ENCODE measurements at places on chromosomes 5 and 9.

DNA sequence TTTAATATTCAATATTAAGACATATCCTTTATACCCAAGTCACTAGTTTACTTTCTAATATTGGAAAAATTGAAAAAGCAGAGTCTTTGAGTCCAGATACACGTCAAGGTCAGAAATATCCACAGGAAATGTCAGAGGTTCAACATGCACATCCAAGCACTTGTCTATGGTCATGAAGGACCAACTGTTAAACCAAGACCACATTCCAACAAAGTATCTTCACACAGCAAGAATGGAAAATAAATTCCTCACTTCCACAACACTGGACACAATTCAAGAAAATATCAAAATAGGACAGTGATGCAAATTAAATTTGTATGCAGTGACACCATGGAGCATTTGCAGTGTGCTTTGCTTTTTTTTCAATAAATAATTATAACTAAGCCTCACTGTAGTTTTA lies 142.5 kb downstream of the GABRB2 start:
- no peak for DNase-seq

GRCh38 chr5:136094913-136095641 lies 37.6 kb upstream of the SMAD5 start:
- peak; percentile 12 for DNase-seq

- no peak for DNase-seq
Measured at GRCh38 chr9:108074900-108075299, 585.3 kb upstream of the KLF4 start.

DNA sequence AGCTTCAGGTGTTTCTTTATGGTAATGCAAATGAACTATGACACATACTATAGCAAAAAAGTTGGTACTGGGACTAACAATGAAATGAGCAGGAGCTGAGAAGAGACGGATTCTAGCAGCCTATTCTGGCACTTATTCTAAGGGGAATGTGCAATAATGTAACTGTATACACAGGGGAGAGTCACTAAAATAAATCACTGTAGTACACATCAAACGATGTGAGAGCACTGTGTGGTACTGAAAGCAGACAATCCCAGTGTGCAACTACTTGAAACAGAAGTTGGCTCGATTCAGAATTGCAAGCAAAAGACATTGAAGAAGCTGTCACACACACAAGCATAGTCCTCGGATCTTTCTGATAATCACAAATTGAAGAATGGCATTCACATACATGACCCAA lies 1713.0 kb upstream of the CDH9 start:
- no peak for DNase-seq

- DNase-seq, result no peak
Measured at GRCh38 chr5:169696621-169697510, 59.8 kb downstream of the DOCK2 start.

DNA sequence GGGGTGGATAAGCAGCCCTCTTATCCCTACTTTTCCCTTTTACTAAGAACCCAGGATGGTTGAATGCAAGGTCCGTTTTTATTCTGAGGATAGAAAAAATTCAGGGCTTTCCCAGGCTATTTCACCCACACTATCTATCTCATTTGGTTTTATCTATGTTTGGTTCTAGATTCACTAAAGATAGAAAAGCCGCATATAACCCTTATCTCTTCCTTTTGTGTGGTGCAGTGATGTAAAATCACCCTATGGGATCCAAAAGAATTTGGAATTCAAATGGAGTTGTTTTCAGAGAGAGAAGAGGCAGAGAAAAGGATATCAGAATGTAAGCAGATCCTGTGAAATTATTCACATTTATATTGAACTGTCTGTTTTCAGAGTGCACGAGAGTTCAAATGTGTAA lies 236.3 kb upstream of the RFX3 start:
- DNase-seq, result no peak

GRCh38 chr5:113263545-113263944 lies 171.2 kb downstream of the TSSK1B start:
- DNase-seq, result no peak

GRCh38 chr5:13276156-13276555 lies 668.3 kb downstream of the DNAH5 start:
- no peak for DNase-seq

- DNase-seq, result no peak
Measured at GRCh38 chr9:82021198-82021597, 32.6 kb downstream of the SPATA31D1 start.

- DNase-seq, result peak; percentile 88
Measured at GRCh38 chr9:98192503-98193335, at the start of gene CORO2A. CORO2A (minus strand) TSS chr9:98192637; CDS start chr9:98157660, 34,977 bp downstream.

Data from HT-29 (cell line).